ENCODE measurements at places on chromosomes 4 and X. TPM values are rescaled to one million over a fixed set of nuclear protein-coding genes. Genes with fewer than 3 reads are reported as not detected.

DNA sequence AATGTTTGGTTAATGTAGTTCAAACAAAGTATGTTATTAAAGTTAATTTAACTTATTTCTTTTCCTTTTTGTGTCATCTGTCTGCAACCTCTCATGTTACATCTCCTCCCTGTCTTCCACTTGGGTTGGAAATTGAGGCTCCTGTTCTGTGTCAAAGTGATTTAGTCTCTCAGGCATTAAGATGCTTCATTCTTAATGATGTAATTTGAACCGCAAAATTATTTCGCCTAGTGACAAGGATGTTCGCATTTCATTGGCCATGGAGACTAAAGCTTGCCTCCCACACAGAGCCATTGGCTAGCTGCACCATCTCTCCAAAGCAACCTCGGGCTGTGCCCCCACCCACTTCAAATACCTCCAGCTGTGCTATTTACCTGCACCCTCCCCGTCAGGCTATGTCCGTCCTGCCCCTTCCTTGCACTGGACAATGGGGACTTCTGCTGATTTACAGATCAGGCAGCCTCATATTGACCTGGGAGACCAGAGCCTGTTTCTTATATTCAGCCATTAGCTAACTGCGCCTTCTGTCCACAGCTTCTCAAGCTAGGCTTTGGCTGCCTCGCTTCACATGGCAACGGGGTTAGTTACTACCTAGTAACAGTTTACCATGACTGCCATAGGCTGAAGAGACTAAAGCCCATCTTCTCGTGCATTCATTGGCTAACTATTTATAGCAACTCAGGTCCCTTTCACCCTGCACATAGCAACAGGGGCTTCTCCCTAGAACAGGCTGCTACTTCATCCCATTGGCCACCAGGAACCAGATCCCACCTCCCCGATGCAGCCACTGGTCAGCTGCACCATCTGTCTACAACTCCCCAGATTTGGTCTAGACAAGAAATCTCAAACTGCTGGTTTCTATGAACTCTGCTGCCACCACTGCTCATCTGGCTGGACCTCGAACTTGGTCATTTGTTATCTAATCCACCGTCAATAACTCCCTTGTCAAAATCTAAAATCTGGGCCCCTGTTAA, 8.6 kb upstream of the ZNF157 start:
- DNase-seq: peak; percentile 12

DNA sequence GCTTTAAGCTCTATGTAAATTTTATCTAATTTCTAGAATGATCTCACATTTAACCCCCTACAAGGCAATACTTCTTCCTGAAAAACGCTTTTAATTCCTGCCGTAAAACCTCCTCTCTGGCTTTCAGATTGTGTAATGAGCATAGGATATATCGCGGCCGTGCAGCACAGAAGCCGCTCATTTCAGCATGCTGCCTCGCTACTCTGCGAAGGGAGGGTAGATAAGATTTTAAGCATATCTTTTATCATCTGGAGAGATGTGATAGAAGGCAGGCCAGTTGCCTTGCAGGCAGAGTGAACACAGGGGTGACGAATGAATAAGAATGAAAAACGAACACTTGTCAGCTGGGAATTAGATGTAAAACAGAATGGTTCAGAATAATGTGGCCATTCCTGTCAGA, 265.5 kb downstream of the UNC5C start:
- no peak for DNase-seq

GRCh38 chrX:53716328-53717088, 30.0 kb upstream of the HUWE1 start:
- DNase-seq: peak; percentile 16

GRCh38 chr4:142467088-142467487, 379.0 kb downstream of the INPP4B start:
- DNase-seq: no peak

- DNase-seq: no peak
Observed at GRCh38 chr4:176357359-176358082, 37.8 kb downstream of the SPCS3 start.

- DNase-seq: no peak
Observed at GRCh38 chr4:127498366-127498765, 134.4 kb upstream of the INTU start.

- no peak for DNase-seq
Observed at GRCh38 chr4:11439836-11440235, 11.1 kb upstream of the HS3ST1 start.

GRCh38 chr4:126071346-126072333, 756.9 kb downstream of the FAT4 start:
- no peak for DNase-seq

- no peak for DNase-seq
Observed at GRCh38 chr4:2075171-2075986, 16.3 kb downstream of the NAT8L start.

- DNase-seq: no peak
Observed at GRCh38 chr4:123602007-123602406, 205.4 kb downstream of the SPRY1 start.

DNA sequence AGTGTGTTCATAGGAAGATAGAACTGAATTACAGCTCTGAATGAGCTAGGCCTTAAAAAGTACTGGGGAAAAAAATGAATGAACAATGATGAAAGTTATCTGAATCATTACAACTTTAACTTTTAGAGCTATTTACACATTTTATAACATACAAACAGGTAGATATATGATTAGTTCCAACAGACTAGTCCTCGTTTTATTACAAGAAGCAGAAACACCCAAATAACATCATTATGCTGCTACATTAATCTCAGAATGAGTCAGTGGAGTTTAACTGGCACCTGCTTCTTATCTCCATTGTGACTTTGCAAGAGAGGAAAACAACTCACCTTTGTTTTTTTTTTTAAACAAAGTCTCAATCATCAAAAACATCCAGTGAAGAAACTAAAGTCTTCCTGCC, 15.2 kb downstream of the ATP8A1 start:
- no peak for DNase-seq

DNA sequence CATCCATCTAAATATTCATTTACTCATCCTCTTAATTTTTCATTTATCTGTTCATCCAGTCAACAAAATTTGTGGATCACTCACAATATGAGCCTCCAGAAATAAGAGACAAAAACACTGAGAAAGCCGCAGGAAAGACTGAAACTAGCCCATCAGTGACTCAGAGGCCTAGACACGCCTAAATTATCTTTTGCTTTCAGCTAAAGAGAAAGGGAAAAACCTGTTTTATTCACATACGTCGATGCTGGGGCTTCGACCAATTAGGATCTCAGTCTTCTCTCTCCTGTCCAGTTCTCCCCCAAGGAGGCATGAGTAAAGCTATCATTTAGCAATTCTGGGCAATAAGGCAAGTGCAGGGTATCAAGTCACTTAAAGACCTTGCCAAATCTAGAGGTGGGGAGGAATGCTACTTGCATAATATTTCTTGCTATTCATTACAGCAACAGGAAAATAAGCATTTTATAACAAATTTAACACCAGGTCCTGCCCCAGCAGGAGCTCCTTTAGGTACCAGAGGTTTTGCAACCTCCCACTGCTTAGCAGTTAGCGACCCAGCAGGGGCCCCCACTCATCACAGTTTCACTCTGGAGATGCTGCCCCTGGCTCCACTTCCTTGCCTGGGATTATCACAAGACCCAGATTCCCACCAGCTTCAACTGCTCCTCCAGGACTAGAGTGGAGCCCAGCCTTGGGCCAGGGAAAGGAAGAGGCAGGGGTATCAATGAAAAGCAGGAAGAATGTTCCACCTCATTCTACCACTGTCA, 30.1 kb upstream of the TMEM154 start:
- no peak for DNase-seq

The MAGEA6 gene
- not detected for total RNA-seq

Measured in T-helper 17 cell (primary cell).